ENCODE measurements at places on chromosomes 6 and 20. TPM values are rescaled to one million over a fixed set of nuclear protein-coding genes. Genes with fewer than 3 reads are reported as not detected.

The MAP7 gene
- total RNA-seq, result not detected

The CLDN20 gene
- not detected for total RNA-seq

The YWHAB gene
- total RNA-seq, result 125 TPM

The MEP1A gene
- total RNA-seq, result not detected

DNA sequence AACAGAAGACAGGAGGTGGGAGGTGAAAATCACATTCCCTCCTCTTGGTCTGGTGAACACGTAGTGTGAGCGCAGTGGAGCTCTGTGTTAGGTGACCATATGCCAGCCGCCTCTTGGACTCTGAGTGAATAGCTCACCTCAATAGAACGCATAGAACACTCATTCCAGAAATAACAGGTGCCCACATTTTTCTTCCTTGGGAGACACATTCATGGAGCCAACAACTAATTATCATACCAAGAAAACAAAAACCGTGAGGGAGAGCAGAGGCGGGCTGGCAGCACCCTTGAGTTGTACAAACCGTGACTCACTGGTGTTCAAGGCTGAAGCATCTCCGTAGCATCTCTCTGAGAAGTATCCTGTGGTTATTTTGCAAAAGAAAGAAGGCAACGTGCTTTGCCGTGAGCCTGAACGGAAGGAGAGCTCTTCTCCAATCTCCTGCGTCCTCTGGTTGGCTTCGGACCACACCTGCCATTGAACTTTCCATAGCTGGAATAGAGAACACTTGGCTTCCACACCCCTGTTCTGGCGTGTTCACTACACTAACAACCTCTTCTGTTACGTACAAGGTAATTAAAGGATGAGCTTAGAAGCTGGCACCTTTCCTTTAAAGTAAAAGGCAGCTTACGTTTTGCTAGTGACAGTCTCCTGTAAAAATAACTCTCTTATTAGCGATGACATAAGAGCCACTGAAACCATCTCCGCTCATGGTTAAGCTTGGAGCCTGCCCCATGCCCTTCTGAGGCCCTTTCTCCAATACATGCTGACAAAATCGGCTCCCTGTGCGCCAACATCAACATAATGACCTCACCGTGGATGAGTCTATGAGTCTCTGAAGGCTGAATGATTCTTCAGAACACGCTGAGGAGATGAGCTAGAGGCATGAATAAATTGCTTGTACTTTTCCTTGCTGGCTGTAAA, 30.2 kb upstream of the SGK1 start:
- peak; percentile 96 for DNase-seq

- no peak for DNase-seq
These were observed 94.8 kb downstream of the UBE3D start for GRCh38 chr6:82970839-82971238.

- DNase-seq, result no peak
These were observed 103.4 kb downstream of the BMP7 start for GRCh38 chr20:57163041-57163440.

DNA sequence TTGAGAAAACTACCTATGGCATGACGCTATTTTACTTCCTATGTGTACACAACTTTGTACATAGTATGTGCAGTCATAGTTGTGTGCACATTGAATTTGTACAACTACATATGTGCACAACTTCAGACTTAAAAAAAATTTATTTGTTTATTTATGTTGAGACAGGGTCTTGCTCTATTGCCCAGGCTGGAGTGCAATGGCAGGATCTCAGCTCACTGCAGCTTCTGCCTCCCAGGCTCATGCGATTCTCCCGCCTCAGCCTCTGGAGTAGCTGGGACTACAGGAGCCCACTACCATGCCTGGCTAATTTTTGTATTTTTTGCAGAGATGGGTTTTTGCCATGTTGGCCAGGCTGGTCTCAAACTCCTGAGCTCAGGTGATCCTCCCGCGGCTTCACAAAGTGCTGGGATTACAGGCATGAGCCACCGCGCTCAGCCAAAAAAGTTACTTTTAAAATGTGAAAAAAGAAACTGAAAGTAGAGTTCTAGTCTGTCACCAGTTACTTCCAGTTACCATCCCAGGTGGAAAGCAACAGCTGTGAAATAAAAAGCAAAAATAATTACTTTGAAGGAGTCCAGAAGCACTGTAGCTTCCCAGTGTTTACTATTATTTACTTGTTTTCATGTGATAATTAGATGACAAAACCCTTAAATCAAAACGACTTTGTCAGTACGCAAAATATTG, 1.7 kb upstream of the ZKSCAN8 start:
- DNase-seq, result no peak
